NCI-H524 (cell line): ENCODE measurements at places on chromosomes 6 and 20.

DNA sequence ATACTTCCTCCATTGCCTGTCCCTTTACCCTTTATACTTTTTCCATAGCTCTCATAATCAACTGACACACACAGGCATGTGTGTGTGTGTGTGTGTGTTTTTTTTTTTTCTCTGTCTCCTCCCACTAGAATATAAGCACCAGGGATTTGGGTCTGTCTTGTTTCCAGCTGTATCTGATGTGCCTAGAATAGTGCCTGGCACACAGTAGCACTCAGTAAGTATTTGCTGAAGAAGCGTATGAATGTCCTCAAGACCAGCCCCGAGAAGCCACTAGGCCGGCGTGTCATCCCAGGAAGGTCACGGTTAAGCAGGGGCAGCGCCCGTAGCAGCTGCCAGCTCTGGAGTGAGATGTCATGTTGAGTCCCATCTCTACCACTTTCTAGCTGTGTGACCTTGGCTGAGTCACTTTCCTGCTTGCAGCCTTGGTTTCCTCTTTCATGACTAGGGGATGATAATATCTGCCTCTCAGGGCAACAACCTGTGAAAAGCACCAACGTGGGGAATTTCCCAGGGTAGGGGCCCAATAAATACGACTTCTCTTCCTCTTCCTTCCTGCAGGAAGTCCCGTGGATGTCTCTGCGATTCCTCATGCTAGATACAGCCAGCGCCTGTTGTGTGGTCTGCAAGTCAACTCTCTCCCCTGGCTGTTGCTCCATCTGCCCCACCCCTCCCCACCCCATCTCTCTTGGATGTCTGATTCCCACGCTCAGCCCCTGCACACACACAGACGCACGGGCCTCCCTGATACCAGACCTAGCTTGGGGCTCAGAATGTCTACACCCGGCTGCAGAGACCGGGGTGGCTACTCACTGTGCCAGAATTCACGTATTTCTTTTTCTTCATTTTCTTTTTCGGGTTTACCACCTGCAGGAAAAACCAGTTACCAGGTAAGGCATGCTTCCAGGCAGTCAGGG, 58.1 kb downstream of the RAB44 start:
- DNase-seq = no peak

DNA sequence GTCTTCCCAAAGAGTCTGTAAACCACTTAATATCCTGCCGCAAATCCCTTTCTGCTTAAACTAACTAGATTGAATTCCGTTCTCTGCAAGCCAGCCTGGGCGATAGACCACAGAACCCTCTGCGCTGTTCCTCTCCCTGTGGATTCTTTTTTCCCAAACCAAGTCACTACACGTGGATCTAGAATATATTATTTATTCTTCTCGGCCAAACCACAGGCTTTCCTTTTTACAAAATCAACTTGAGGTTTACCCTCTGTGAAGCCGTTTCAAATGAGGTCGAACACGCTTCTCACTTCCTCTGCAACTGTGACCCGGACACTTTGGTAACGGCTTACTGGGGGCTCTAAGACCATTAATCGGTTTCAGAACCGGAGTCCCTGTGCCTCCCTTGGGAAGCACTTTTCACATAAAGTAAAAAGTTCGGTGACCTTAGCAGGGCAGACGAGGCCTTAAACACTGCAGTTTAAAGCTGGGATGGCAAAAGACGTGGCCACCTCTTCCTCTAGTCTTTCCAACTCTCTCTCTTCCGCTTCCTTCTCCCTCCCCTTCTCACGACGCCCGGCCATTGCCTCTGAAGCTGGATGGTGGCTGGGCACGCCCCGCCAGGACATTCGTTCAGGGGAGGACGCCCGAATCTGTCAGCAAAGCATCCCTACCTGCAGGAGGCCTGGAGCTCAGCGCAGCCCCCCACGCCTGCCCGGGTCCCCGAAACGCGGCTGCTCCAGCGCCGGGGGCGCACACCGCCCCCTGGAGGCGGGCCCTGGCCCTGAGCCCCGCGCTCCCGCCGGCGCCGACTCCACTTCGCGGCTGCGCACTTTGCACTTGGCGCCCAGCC, 55.0 kb upstream of the FOXC1 start:
- peak; percentile 64 for DNase-seq

- DNase-seq = no peak
These were observed 26.5 kb downstream of the CST9L start for GRCh38 chr20:23541776-23542175.

- no peak for DNase-seq
These were observed 1.6 kb downstream of the DNAJC5 start for GRCh38 chr20:63896264-63897105.

DNA sequence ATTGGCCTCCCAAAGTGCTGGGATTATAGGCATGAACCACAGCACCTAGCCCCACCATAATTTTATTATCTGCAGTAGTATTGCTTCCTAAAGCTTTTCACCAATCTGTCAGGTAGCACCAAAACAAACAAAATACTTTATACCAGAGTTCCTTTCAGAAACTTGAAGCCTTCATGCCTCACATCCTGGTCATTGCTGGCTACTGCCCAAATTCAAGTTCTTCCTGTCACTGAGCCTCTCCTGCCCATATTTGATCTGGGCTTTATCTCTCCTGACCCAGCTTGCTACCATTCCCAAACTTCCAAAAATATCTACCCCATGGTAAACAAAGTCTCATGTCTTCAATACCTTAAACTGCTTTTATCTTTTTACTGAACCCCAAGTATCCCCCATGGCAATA, 34.9 kb upstream of the DST start:
- no peak for DNase-seq

DNA sequence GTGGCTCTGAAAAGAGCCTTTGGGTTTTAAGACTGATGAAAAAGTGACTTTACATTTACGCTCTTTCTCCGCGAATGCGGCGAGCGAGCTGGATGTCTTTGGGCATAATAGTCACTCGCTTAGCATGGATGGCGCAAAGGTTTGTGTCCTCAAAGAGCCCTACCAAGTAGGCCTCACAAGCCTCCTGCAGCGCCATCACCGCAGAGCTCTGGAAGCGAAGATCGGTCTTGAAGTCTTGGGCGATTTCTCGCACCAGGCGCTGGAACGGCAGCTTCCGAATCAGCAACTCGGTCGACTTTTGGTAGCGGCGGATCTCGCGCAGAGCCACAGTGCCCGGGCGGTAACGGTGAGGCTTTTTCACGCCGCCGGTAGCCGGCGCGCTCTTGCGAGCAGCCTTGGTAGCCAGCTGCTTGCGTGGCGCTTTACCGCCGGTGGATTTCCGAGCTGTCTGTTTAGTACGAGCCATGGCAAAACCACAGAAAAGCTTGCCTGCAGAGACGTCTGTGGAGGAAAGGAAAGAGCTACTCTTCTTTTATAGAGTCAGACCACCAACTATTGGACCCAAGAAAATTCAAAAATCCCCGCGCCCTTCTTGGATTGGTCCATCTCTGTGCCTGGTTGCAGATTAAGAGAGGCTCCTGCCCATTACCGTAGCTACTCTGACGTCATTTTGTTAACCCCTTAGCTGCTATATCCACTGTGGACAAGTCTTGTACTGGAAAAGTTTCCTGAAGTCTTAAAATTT, 55.5 kb upstream of the HFE start:
- peak; percentile 98 for DNase-seq

DNA sequence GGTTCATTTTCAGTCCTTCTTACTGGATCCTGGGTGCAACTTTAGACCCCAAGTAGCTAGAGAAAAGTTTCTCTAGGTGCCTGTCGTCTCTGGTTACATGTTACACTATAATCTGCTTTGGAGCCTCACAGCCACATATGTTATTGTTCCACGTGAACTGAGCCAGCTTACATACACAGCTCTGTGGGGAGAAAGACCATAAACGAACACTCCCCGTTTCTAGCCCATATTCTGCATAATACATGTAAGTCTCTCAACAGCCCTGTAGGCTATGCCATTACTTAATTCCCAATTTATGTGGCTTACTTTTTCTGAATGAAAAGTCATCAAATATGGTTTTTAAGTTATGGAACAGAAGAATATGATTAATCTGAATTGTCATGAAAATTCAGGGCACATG, 233.8 kb downstream of the BCKDHB start:
- peak; percentile 68 for DNase-seq

- DNase-seq = no peak
These were observed 20.5 kb upstream of the SNRPC start for GRCh38 chr6:34736823-34737222.

DNA sequence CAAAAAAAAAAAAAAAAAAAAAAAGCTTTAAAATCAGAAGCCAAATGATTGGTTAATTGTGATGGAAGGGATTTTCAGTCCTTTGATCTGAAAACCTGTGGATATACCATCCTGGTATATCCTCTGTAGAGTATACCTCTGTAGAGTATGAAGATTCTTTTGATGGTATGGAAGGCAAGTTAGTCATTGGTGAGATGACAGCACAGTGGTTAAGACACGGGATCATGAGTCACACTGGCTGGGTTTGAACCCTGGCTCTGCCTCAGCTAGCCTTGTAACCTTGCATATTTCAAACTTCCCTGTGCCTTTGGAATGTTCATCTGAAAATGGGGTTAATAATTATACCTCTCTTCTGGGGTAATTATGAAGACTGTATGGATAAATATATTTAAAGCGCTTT, 179.3 kb downstream of the CARMIL1 start:
- no peak for DNase-seq

DNA sequence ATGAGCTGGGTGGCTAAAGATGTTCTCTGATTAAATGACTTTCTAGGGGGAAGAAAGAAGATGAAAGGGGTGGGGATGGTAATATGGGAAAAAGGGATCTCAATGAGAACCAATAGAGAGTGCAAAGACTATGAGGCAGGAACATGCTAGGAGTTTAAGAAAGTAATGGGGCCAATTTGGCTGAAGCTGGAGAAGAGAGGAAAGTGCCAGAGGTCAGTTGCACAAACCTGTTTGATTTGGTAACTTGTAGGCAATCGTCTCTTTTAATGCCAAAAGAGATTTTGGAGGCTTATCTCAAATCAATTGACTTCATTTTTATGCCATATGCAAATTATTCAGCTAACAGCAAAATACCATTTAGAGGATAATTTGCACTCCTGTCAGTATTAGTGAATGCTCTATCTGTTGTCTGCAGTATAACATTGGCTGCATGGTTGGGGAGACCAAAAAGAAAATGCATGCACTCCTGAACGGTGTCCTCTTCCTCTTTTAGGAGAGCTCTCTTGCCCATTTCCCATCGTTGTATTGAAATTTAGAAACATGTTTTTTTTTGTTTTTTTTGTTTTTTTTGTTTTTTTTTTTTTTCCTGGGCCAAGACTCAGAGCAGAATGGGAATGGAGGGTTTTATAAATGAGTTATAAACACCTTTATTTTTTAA, 193.9 kb downstream of the BTBD3 start:
- no peak for DNase-seq

GRCh38 chr6:107115695-107116327, 496 bp upstream of the BEND3 start:
- DNase-seq = peak; percentile 81

- no peak for DNase-seq
These were observed 249.9 kb downstream of the KHDC1L start for GRCh38 chr6:72975352-72975752.
